Fibroblast of the aortic adventitia (primary cell): ENCODE measurements at places on chromosomes 2 and 18. TPM values are rescaled to one million over a fixed set of nuclear protein-coding genes. Genes with fewer than 3 reads are reported as not detected.
A peak's percentile ranks its signal among the peaks of the same experiment; 100 is the strongest.

DNA sequence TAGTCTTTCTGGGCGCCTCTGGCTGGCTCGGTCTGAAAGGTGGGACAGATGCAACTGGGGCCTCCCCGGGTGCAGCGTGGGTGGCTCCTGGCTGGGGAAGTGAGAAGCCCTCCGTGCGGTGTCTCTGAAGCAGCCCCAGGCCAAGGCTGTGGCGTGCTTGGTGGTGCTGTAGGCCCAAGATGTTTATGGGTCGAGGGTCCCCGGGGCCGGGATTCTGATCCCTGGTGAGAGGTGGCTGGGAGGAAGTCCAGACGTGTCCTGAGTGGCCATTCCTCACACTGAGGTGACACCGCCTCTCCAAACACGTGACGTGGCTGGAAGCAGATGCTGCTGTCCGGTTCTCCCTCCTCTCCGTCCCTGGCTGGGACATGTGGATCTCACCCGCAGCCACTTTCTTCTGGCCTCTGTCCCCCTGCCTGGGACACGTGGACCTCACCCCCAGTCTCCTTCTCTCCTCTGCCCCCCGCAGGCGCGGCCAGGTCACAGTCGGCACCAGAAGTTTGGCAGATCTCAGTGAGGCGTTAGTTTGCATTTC lies 12.6 kb downstream of the RTP5 start:
- DNase-seq = no peak

DNA sequence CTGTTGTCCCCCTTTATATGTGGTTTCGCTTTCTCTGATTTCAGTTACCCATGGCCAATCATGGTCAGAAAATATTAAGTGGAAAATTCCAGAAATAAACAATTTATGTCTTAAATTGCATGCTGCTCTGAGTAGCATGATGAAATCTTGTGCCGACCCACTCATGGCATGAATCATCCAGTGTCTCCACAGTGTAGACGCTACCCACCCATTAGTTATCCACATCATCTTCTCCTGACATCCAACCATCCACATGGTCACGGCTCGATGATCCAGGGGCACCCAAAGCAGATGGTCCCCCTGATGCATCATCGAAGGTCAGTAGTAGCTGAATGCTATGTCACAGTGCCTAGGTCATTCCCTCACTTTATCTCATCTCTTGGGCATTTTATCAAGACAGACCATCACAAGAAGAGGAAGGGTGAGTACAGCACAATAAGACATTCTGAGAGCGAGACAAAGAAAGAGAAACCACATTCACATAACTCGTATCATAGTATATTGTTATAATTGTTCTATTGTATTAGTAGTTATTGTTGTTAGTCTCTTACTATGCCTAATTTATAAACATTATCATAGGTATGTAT lies 44.1 kb upstream of the ACKR3 start:
- no peak for DNase-seq

DNA sequence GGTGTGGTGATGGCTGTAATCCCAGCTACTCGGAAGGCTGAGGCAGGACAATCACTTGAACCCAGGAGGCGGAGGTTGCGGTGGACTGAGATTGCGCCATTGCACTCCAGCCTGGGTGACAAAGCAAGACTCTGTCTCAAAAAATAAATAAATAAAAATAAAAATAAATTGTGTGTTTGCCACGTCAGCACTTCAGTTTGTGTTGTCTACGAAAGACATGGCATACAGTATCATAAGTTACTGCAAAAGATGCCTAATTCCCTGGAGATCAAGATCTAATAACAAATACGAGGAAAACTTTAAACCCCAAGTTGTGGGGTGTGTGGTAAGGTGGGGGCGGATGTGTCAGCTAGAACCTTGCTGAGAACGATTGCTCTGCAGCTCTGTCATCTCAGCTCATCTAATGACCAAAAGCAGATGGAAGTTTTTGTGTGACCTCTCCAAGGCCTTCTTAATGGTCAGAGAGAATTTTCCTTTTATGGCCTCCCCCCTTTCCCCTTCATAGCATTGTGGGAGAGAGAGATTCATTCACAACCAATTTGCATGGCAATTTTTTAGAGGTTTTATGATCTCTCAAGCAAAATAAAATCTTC lies 11.3 kb downstream of the NPAS2 start:
- no peak for DNase-seq

DNA sequence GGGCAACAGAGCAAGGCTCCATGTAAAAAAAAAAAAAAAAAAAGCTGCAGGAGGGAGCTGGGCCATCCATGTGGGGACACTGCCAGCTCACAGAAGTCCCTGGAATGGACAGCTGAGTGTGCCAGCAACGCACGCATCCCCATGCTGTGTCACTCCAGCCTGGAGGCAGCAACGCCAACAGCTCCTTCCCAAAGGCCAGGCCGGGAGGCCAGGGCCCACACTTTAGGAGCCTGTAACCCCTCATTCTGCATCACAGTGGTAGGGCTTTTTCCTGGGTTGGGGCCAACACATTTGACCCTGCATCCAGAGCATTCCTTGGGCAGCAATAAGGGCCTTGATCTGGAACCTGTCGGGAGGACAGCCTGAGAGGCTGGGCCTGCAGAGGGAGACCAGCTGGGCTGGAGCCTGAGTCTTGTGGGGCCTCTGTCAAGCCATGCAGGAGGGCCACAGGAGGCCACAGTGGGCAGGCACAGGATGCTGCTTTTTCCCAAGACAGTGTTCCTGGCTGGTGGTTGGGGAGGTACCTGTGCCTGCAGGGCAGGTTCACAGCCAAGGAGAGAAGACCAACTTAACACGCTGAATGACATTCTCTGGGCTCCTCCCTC lies 16.8 kb upstream of the KCNK3 start:
- no peak for DNase-seq

DNA sequence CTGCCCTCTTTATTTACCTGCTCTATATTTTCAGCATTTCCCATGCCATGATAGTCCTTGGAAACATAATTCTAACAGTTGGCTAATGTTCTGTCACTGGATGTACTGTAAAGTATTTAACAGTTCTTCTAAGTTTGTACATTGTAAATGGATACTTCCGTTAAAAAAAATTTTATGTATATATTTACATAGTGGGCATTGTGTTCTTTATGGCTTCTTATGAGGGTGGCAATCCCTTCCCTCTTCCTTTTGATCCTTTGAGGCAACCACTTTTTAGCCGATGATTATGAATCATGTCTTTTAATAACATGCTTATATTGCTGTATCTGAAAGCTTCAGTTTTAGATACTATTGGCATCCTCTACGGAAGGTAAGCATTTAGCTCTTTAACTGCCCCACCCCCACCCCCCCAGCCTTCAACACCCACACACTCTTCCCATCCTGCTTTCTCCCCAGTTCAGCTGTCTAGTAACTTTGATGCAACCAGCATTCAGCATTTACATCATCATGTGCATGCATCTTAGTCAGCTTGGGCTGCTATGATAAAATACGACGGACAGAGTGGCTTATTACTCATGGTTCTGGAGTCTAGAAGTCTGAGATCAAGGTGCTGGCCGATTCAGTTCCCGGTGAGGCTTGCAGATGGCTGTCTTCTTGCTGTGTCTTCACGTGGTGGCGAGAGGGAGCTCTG lies 21.0 kb upstream of the EDAR start:
- peak; percentile 42 for DNase-seq

DNA sequence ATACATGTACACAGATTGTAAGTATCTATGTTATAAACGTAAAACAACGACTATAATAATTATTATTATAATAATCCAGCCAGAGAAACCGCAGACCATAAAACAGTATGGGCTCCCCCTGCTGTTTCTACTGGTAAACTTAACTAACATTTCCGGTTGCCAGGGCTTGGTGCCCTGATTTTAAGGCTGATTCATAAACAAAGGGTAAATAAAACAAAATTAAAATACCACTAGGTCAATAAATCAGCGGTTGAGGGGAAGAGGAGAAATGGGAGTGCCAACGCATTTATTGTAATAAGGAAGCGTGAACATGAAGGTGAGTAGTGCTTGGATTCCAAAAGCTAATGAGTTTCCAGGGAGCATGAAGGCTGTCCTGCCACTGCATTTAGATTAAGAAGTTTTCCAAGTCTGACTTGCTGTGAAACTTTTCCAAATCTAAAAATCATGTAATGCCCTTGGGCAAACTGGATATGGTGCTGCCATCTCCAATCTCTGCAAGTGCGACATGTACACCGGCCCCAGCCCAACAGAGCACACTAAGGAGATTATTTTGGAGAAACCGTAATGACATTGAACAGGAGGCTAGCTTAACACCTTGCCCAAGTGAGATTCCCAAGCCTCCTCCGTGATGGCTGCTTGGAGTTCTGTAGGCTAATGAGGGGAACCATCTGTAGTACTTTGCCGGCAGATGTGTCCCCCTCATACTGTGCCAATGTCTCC lies 50.7 kb upstream of the HNRNPA3 start:
- DNase-seq = peak; percentile 54

- no peak for DNase-seq
These were observed 311.4 kb downstream of the LRRTM1 start for GRCh38 chr2:79993144-79993543.

DNA sequence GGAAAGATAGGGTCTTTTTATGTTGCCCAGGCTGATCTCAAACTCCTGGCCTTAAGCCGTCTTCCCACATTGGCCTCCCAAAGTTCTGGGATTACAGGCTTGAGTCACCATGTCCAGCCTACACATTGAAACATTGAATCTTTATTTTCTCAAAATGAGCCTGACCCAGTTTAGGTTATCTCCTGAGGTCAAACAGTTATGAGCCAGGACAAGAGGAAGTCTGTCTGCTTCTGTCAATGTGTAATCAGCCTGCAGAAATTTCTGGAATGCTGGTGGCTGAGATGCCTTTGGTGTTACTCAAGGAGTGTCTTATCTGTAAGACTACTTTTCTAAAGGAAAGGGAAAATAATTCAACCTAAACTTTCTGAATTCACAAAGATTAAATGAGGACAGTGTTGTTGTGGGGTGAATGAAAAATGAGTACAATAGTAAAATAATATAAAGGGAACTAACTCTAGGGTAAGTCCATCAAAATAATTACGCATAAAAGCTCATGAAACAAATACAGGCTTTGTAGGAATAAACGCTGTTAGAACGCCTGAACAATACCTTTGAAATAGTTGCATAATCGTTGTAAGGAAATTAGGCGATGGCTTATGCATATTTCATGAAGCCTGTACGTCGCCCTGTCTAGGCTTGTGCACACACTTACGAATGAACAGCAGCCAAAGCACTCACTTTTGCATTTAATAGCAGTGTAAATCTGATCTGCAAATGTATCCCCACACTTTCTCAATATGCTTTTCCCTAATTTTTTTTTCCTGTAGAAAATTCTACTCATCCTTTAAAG lies 260.8 kb downstream of the RDH14 start:
- peak; percentile 96 for DNase-seq

- DNase-seq = no peak
These were observed 67.1 kb downstream of the ITGB1BP1 start for GRCh38 chr2:9356261-9356660.

- DNase-seq = no peak
These were observed 150.1 kb downstream of the AGAP1 start for GRCh38 chr2:235643680-235644511.

- DNase-seq = peak; percentile 41
These were observed 1.8 kb downstream of the SCN9A start for GRCh38 chr2:166373951-166374350.

GRCh38 chr2:73964223-73964622 lies 20.5 kb upstream of the TET3 start:
- no peak for DNase-seq

- DNase-seq = peak; percentile 96
These were observed 181.9 kb downstream of the MREG start for GRCh38 chr2:215831296-215831913.

- no peak for DNase-seq
These were observed 7.5 kb downstream of the TGFBRAP1 start for GRCh38 chr2:105321875-105322646.

GRCh38 chr18:26685438-26686157 lies 137.2 kb upstream of the KCTD1 start:
- DNase-seq = no peak

DNA sequence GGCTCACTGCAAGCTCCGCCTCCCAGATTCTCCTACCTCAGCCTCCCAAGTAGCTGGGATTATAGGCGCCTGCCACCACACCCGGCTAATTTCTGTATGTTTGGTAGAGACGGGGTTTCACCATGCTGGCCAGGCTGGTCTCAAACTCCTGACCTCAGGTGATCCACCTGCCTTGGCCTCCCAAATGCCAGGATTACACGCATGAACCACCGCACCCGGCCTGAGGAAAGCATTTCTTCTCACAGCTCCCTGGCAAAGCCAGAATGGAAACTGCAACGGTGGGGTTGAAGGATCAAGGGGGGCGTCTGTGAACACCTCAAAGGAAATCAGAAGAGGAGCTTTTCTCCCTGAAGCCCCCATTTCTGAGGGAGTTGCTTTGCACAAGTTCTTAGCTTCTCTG lies 11.2 kb upstream of the TEX51 start:
- no peak for DNase-seq

GRCh38 chr2:173705656-173706055 lies 259.5 kb downstream of the SP3 start:
- no peak for DNase-seq

DNA sequence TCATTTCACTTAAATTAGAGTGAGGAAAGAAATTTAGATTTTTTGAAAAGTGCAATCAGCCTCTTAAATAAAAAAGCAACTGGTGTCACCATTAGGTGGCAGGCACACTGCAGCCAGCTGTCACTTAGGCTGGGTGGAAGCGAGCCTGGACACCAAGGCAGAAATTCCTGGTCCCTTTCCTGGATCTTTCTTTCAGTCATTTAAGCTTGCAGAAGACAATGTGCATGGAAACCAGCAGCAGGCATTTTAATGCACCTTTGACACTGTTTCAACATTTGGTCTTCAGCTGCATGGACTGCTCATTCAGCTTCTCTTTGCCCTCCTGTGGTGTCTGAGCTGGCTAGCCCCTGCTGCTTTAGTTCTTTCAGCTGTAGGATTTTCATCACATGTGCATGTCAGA lies 61.0 kb downstream of the AQP4 start:
- DNase-seq = no peak

- peak; percentile 88 for DNase-seq
These were observed 86.1 kb downstream of the MSH2 start for GRCh38 chr2:47488870-47489584.

DNA sequence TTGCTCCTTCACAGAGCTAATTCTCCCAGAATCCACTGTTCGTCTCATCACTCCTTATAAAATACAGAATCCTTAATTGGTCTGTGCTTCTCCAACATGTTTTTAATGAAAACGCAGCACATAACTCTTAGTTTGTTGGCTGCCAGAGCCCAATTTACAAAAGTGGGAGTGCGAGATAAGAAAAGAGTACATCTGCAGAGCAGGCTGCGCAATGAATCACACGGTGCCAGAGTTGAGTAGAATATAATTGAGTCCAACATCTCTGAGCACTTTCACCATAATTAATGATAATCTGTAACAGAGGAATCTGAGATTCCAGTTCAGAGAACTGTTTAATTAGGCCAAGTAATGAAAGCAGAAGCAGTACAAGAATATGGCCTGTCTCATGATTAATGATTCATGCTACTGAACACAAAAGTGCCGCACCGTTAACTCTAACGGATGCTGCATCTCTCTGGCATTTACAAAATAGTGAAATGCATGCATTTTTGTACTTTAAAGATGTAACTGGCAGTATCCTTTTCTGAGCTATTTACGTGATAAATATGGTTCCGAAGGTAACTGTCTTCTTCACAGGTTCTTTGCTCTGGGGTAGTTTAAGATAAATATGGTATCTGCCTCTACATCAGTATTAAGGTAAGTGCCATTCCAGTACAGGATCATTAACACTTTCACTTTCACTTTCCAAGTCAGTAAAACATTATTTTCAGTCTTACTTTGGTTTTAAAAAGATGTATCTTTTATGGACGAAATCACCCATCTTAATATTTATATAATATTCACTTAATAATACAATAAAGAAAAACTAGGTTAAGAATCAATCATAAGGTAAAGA lies 785.6 kb downstream of the NR4A2 start:
- no peak for DNase-seq

Gene OR6B2
- not detected in 2 replicates for total RNA-seq

Gene DAPL1
- total RNA-seq = not detected in 2 replicates

Gene COLEC11
- total RNA-seq = 0.09 and 0.65 TPM in 2 replicates

Gene ABCB11
- not detected in 2 replicates for total RNA-seq

Gene C2orf78
- not detected in 2 replicates for total RNA-seq

Gene FLACC1
- total RNA-seq = 1.2 and 3.6 TPM in 2 replicates
